ENCODE measurements at places on chromosomes 12 and 14. TPM values are rescaled to one million over a fixed set of nuclear protein-coding genes. Genes with fewer than 3 reads are reported as not detected.

Gene SYNE3
- 0.34 TPM for total RNA-seq

Gene TWF1
- total RNA-seq, result 33.1 TPM

Gene CABP1
- total RNA-seq, result 10.7 TPM

Gene PTPRR
- total RNA-seq, result 0.60 TPM

Gene COCH
- 9.4 TPM for total RNA-seq

Gene BCL2L2
- 15.5 TPM for total RNA-seq

Gene KCNA1
- total RNA-seq, result 0.11 TPM

Gene NGB
- 0.33 TPM for total RNA-seq

Gene CIROP
- total RNA-seq, result 0.07 TPM

DNA sequence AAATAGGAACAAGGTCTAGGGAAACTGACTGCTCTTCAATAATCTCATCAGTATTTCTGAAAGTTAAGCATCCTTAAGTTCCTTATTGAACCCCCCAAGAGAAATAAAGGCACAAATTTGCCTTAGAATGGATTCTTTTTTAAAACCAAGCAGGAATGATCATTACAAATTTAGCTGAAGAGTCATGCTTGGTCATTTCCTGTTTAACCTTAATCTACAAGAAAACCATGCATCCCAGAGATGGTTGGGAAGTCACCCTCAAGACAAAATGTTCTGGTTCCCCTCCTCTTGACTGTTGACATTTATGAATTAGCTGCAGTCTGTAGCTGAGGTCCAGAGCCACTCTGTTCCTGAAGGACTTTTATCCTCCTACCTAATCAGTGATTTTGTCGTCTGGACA is 291.8 kb upstream of the G2E3 start:
- no peak for DNase-seq

GRCh38 chr14:92785667-92786426 is 8.3 kb upstream of the GOLGA5 start:
- DNase-seq, result no peak

GRCh38 chr12:132444957-132445883 is 44.7 kb upstream of the FBRSL1 start:
- DNase-seq, result no peak

- DNase-seq, result no peak
Measured at GRCh38 chr12:116065606-116066005, 211.9 kb downstream of the MED13L start.

DNA sequence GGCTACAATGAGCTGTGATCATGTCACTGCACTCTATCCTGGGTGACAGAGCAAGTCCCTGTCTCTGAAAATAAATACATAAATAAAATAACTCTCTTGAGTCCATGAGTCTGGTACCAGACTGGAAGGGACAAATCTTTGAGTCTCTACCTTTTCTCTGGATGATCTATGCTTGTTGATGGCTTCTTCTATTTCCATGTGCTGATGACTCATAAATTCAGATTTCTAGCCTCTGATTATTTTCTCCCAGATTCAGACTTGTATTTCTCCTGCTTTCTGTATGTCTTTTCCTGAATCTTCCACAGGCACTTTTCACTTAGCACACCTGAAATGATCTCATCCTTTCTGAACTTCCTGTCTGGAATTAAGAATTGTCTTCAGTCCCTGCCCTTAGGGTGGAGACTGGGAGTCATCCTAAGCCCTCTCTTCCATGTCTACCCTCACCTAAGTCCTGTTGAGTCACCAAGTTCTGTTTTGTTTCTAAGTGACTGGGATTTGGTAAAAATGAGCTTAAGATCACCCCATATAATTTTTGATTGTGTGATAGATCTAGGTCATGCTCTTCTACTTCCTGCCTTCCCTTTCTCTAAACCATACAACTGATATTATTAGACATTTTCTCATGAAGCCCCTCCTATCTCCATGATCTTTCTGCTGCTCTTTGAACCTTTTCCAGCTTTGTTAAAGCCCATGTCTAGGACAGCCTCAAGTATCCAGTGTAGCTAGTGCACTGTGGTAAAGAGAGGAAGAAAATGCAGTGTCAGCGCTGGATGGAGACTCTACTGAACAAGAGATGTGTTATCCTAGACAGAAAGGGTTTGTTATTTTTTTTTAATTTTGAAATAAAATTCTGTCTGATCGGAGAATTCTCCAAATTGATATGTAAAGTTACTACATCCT is 13.1 kb downstream of the AKAP6 start:
- no peak for DNase-seq

DNA sequence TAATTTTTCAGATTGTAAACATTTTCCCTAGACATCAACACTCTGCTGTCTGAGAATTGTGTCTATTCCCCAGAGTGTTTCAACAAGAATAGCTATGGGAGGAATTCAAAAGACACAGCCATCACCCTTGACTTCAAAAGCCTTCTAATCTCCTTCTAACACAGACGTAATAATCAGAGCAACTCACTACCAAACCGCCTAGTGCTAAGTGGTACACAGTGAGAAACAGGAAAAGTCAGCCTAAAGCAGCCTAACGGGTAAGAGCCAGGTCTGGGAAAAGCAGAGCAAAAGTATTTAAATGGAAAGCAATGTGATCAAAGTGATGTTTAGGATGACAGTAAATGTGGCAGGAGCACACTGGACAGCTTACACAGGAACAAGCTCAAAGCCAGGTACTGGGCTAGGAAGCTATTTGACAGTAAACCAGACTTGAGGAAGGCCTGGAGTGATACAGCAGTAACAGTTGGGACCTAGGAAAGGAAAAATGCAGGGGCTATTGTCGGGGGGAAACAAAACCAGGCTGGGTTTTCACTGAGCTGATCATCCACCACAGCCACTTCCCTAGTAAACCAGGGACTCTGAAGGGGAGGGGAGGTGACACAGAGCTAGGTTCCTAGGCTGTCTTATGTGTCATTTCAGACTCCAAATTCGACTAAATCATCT is 29.4 kb downstream of the CORO1C start:
- DNase-seq, result no peak

DNA sequence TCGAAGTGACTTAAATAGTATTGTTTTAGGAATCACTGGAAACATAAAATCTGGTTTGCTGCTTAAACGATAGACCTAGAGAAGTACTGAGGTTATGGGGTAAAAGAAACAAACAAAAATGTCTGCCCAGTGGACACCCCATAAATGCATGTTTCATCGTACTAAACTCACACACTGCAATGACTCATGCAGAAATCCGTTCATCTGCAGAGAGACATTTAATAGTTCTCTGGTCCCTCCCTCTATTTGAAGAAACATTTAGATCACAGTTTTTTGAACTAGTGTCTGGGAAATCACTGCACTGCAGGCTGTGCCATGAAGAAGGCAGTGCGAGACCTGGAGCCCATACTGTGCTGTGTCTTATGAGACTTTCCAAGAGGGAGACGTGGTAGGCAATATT is 25.5 kb downstream of the SLC17A8 start:
- DNase-seq, result no peak

- no peak for DNase-seq
Measured at GRCh38 chr12:124345795-124346194, 50.9 kb downstream of the RFLNA start.

DNA sequence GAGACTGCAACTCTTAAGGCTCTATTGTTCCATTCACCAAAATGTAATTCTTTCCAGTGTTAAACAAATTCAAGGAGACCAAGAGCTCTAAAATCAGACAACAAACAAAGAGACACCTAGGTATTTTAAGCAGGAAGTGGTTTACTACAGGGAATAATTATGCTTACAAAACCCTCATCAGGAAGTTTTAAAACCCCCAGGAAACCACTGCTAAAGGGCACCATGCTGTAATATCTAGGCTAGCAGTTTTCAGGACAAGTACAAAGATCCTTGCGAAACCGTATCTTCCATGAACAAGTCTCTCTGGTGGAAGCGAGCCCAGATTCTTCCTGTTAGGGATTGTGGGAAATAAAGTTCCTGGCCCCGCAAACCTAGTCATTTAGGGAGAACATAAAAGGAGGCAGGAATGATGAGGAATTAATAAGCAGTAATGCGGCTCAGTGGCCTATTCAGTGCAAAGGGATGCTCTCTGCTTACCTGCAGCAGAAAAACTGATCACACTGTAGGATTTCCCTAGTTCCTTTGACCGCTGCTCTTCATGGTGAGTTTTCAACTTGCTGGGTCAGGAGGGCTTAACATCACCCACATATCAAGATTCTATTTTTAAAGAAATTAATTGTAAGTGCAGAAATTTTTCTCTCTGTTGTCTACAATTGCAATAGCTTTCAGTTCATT is 42.8 kb downstream of the ACSM4 start:
- DNase-seq, result no peak

GRCh38 chr12:25690996-25691864 is 138.1 kb upstream of the LMNTD1 start:
- DNase-seq, result no peak

DNA sequence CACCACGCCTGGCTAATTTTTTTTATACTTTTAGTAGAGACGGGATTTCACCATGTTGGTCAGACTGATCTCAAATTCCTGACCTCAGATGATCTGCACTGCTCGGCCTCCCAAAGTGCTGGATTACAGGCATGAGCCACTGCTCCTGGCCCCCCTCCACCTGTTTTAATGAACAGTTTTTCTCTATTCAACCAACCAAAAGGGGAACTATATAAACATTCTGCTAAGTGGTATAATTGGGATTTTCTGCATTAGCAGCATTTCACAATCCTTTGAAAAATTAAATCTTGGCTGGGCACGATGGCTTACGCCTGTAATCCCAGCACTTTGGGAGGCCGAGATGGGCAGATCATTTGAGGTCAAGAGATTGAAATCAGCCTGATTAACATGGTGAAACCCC is 44.8 kb downstream of the KNTC1 start:
- DNase-seq, result no peak

DNA sequence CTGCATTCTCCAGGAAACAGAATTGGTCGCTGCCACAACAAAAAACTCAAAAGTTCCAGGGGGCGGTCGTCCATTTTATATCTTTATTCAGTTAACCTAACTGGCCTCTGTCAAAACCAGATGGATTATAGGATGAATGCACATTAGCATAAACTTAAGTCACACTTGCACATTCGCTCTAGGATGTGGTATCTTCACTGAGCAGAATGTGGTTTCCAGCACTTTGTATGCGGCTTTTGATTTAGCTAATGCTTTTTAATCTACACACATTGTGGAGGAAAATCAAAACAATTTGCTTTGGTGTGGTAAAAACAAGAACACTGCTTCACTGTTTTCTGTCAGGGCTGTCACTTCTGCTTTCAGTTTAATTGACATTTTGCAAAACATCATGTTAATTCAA is 4.5 kb downstream of the TAS2R50 start:
- DNase-seq, result no peak

GRCh38 chr14:51474854-51475253 is 176.9 kb upstream of the FRMD6 start:
- no peak for DNase-seq

DNA sequence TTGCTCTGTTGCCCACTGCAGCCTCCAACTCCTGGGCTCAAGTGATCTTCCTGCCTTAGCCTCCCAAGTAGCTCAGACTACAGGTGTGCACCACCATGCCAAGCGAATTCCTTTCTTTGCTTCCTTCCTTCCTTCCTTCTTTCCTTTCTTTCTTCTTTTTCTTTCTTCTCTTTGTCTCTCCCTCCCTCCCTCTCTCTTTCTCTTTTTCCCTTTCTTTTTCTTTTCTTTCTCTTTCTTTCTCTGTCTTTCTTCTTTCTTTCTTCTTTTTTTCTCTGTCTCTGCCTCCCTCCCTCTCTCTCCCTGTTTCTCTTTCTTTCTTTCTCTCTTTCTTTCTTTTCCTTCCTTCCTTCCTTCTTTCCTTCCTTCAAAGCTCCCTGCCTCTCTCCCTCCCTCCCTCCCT is 52.9 kb downstream of the LGMN start:
- no peak for DNase-seq

All from WTC11 (cell line).